ENCODE measurements at places on chromosomes 7 and 10.

GRCh38 chr7:114659409-114660125 lies 245.0 kb downstream of the FOXP2 start:
- no peak for DNase-seq

- DNase-seq: no peak
Measured at GRCh38 chr7:76262683-76263402, 39.6 kb upstream of the HSPB1 start.

DNA sequence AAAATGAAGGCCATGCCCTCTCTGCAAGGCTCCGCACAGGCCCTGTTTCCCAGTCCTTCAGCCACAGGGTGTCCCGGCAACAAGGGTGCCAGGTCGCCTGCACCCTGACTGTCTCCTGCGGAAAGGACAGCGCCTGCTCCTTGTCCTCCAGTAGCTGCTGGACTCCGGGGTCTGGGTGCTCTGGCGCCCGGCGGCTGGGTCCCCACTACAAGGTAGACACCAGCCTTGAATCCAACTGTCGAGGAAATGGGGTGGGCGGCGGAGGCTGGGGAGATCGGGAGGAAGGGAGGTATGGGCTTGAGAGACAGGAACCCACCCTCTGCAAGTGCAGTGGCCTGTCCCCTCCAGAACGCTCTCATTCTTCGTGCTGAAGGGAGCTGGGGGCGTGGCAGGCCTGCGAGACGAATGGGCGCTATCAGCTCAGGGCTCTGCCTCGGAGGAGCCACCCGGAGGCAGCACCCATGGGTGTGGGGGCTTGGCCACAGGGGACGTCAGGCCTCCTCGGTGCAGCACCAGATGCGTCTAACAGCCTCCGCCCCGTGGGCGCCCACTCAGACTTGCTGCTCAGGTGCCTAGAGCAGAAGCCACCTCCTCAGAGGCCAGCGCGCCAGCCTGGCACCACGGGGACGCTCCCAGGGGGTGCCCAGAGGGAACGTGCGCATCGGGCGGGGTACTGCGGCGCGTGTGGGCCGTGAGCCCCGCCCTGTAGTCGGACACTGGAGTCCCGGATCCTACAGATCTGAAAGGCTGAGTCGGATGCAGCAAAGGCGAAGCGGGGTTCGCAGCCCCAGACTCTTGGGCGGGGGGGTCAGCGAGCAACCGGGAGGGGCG lies 15.6 kb downstream of the ADAM8 start:
- DNase-seq: no peak

DNA sequence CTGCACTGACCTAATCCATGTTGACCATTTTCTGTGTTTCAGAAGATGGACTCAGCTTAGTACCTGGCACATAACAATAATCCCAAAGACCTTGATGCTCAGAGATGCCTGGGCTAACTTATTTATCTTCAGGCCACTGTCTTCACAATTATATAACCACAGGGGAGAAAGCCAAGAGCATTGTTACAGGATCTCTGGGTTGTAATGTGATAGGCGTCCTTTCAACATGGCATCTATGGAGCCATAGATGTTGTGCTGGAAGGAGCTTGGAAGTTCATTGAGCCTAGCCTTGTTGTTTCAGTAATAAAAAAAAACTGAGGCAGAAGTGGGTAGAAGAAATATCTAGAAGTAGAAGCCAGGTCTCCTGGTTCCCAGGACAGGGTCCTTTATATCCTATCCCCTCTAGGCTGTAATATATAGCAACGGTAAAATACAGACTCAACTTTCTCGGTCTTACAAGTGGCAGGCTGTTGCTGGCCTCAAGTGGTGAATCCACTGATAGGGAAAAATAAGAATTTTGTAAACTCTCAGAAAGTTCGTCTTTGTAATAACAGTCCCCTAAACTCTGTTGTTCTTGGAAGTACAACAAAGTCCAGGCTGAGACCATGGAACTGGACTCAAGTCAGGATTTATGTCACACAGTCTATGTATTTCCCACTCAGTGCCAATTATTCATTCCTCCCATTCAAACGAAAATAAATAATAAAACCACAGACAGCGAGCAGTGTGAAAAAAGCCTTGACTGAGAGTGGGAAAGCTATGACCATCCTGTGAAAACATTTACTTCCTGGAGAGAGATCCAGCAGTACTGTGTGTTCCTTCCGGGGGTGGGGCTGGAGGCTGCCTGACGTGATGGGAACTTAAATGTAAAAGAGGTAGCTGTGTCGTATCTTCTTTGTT lies 277.6 kb downstream of the REEP3 start:
- DNase-seq: no peak

- no peak for DNase-seq
Measured at GRCh38 chr10:80436446-80437098, 17.5 kb upstream of the TSPAN14 start.

GRCh38 chr7:90655566-90655965 lies 59.4 kb downstream of the CDK14 start:
- no peak for DNase-seq

- no peak for DNase-seq
Measured at GRCh38 chr7:22871661-22872060, 49.0 kb upstream of the TOMM7 start.

DNA sequence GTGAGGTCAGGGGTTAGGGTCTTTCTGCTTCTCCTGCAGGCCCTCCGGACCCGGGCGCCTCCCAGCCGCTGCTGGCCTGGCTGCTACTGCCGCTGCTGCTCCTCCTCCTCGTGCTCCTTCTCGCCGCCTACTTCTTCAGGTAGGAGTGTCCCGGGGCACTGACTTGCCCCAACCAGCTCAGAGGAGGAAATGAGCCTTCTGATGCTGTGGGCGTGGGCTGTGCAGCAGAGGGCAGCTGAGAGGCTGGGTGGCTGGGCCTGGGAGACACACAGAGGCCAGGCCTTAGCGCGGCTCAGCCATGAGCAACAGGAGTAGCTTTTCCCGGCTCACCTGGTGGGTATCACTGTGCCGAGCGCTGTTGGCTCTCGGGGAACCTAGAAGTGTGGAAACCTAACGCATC lies 78.9 kb downstream of the MKI67 start:
- no peak for DNase-seq
